Gastroesophageal sphincter (tissue), 4 donors: ENCODE measurements at places on chromosomes 6 and 20. TPM values are rescaled to one million over a fixed set of nuclear protein-coding genes. Genes with fewer than 3 reads are reported as not detected.

GRCh38 chr6:146546443-146547043 is 2.9 kb downstream of the RAB32 start:
- peak; percentile 35 for ATAC-seq

- no peak for ATAC-seq
These were observed 627.5 kb downstream of the COL12A1 start for GRCh38 chr6:74578339-74578738.

DNA sequence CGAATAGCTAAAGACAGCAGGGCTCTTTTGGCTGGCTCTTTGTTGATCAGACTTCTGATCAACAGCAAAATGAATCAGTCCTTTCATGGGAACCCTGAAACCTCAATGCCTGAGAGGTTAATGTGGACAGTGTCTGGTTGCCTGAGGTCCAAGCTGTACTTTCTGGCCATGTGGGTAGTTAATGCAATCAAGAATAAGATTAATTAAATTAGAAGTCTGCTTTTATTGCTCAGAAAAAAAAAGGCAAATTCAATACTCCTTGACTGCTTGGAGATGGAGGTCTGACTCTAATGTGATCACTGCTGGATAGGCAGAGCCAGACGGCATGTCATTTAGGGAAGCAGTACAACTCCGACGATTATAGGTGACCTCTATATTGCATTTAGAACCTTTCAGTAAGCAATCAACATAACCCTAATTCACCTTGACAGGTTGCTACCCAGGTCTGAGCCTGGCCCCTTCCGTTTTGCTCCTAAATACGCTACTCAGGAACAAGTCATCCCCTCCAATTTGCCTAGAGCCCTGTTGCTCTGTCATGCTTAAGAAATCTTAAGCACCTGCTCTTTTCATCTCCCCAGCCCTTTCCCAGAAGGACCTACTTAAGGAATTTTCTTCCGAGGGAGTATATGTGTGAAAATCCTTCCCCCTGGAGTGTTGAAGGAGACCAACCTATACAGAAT is 370.0 kb upstream of the SPTLC3 start:
- ATAC-seq, result no peak

GRCh38 chr6:25655723-25656122 is 3.7 kb downstream of the SCGN start:
- ATAC-seq, result no peak

GRCh38 chr6:113211170-113211569 is 646.0 kb upstream of the MARCKS start:
- ATAC-seq, result no peak

DNA sequence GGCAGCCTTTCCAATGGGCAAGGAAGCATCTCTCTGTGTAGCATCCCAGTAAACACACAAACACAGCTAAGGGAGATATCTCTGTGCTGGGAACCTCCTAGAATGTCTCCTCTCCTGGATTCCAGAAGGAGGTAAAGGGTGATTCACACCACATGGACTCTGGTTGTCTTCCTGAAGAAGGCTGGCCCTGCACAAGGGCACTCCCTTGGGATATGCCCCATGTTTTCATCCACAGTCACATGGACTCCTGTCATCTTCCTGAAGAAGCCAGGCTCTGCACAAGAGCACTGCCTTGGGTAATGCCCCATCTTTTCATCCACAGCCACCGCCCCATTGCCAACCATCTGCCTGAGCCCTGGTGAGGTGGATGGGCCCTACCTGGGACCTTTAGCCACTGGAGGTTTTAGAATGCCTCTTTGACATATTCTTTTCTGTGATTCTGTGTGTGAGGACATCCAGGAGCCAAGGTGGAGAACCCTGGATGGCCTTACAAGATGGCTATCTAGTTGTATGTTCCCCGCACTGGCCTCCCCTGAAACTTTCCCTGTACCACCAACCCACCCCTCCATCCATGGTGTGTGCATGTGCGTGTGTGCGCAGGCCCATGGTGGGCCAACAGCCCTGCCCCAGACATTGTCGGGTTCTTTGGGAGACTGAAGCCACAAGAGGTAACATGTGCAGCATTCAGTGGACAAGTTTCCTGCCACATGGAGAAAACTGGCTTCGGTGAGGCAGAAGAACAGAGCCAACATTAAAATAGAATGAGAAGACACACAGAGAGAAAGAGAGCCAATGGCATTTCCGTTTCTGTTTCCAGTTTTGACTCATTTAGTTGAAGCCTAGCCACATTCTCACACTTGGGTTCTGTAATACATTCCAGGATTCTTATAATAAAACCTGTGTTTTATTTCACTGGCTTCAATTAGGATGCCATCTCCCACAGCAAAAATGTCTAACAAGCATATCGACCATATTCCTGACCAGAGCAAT is 110.2 kb upstream of the CST7 start:
- ATAC-seq, result no peak

The HRH3 gene
- total RNA-seq, result not detected

The SIRT5 gene
- total RNA-seq, result 10.4 TPM
